ENCODE measurements at places on chromosomes 11 and 22.
A peak's percentile ranks its signal among the peaks of the same experiment; 100 is the strongest.

DNA sequence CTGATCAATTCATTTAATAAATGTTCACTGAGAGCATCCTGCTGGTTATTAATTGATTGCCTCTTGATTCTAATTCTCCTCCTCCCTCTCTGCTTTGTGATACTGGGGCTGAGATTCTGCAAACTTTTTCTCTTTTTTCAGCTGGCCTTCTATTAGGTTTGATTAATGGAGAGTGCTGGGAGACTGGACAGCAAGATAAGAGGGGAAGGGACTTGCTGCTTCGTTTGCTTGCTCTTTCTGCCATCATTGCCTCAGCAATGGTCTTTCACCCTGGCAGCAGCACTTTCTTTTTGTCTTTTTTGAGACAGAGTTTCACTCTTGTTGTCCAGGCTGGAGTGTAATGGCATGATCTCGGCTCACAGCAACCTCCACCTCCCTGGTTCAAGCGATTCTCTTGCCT is 7.1 kb downstream of the DNHD1 start:
- no peak for DNase-seq

DNA sequence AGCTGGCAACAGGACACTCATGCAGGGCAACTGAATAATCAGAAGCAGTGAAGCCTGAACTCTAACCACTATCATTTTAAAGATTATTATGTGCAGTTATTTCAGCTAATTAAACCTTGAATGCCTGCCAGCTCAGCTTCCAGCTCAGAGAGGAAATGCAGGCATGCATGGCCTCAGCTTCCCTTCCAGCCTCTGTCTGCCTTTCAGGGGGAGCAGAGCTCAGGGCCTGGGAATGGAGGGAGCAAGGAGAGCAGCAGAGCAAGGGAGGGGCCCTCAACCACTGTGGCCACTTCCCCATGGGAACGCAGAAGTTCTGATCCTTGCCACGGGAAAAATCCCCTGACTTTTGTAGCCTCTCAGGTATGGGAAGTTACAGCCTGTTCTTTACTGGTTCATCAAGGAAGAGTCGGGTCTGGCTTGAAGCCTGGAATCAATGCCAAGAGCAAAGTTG is 32.5 kb upstream of the APLNR start:
- no peak for DNase-seq

- DNase-seq = no peak
Observed at GRCh38 chr11:122050021-122050690, 65.9 kb downstream of the BLID start.

GRCh38 chr11:61187505-61188130 is 15.7 kb upstream of the PGA3 start:
- peak; percentile 60 for DNase-seq

DNA sequence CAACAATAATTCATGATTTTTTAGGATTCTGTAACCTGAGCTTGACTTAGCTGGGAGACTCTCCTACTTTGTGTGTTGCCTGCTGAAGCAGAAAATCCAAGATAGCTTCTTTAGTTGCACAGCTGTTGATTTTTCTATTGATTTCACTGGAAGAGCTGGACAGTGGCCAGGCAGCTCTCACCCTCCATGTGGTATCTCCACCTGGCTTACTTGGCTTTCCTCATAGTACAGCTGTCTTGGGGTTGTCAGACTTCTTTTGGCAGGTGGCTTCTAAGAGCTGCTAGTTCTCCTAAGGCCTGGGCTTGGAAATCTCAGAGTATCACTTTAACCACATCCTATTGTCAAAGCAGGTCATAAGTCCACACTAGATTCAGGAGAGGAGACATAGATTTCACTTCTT is 130.8 kb upstream of the SPON1 start:
- DNase-seq = no peak

GRCh38 chr22:36998620-36999351 is 20.5 kb downstream of the TST start:
- DNase-seq = no peak

GRCh38 chr11:65793144-65793581 is 6.3 kb downstream of the OVOL1 start:
- no peak for DNase-seq

Measured in stimulated activated CD8-positive, alpha-beta memory T cell treated with anti-CD3 and anti-CD28 coated beads, Interleukin-4, amount 100 ng/mL, for 4 hours (primary cell).